ENCODE measurements at places on chromosomes 2 and 18. TPM values are rescaled to one million over a fixed set of nuclear protein-coding genes. Genes with fewer than 3 reads are reported as not detected.

The TMEM198 gene
- 1.3 TPM for total RNA-seq

The MBP gene
- 12.7 TPM for total RNA-seq

The PPP1R1C gene
- total RNA-seq = 0.07 TPM

The TCF23 gene
- not detected for total RNA-seq

The MARCO gene
- total RNA-seq = not detected

The LONRF2 gene
- total RNA-seq = 0.52 TPM

The HOXD12 gene
- not detected for total RNA-seq

The IFIH1 gene
- 7.3 TPM for total RNA-seq

The TMEM150A gene
- 21.2 TPM for total RNA-seq

The GBX2 gene
- total RNA-seq = 0.13 TPM

The C2orf42 gene
- 22.4 TPM for total RNA-seq

The RAX gene
- total RNA-seq = not detected

The LAMA1 gene
- 92.5 TPM for total RNA-seq

The POTEC gene
- total RNA-seq = under 0.01 TPM

The TWIST2 gene
- total RNA-seq = 20.7 TPM

The ZNF521 gene
- 20.7 TPM for total RNA-seq

The DNAJC5G gene
- total RNA-seq = not detected

The CD8A gene
- 0.07 TPM for total RNA-seq

The OTOF gene
- total RNA-seq = not detected

The MBD5 gene
- 22.4 TPM for total RNA-seq

The SNORC gene
- 1.6 TPM for total RNA-seq

The NEURL3 gene
- total RNA-seq = not detected

The NYAP2 gene
- total RNA-seq = not detected

The MROH2A gene
- total RNA-seq = not detected

The CPS1 gene
- 30.0 TPM for total RNA-seq

The MYCN gene
- 0.07 TPM for total RNA-seq

The NABP1 gene
- total RNA-seq = 72.7 TPM

The SLC16A14 gene
- total RNA-seq = 1.8 TPM

The GDF7 gene
- total RNA-seq = 0.63 TPM

The KYNU gene
- 0.20 TPM for total RNA-seq

The AP1S3 gene
- 18.6 TPM for total RNA-seq

The CKAP2L gene
- 1.3 TPM for total RNA-seq
